ENCODE measurements at places on chromosomes 11 and 22.

GRCh38 chr11:94134651-94135512 is 6.2 kb downstream of the PANX1 start:
- peak; percentile 87 for DNase-seq

DNA sequence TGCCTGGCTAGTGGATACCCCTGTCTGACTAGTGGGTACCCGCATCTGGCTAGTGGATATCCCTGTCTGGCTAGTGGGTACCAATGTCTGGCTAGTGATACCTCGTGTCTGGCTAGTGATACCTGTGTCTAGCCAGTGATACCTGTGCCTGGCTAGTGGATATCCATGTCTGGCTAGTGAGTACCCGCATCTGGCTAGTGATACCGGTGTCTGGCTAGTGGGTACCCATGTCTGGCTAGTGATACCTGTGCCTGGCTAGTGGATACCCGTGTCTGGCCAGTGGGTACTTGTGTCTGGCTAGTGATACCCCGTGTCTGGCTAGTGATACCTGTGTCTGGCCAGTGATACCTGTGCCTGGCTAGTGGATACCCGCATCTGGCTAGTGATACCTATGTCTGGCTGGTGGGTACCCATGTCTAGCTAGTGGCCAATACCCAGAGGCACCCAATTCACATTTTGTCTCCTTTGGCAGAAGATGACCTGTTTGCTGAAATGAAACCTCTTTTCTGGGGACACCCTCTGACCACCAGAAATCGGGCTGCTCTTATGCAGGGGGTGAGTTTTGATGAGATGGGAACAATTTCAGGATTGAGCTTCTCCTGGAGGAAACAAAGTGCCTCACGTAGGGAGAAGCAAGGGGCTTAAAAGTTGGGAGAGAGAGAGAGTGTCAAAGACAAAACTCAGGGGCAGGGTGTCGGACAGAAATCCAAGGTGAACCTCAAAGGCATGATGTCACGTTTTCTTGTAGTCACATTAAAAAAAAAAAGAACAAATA is 63.4 kb downstream of the SMIM38 start:
- no peak for DNase-seq

DNA sequence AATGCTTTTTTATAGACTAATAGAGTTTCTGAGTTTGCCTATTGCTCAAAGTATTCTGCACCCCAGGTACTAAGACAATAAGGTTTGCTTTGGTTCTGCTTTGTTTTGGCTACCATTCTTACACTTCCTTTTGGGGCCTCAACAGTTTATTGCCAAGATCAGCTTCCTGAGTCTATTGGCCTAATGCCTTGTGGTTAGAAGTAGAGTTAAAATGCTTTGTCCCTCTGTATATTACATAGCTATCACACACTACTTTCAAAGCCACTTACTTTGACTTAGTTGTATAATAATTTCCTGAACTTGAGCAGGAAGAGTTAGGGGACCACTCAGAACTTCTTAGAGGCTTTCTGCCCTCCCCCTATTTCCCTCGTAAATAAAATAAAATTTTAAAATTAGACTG is 96.5 kb downstream of the DLG2 start:
- no peak for DNase-seq

DNA sequence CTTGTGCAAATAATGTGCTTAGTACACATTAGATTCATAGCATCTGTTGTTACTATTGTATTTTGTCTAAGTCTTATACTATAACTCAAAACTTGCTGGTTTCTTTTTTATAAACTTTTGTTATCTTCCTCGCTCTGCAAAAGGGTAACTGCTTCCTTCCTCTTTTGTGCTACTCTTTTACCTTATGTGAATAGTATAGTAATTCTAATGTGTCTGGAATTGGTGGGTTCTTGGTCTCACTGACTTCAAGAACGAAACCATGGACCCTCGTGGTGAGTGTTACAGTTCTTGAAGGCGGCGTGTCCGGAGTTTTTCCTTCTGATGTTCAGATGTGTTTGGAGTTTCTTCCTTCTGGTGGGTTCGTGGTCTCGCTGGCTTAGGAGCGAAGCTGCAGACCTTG is 563.1 kb upstream of the LUZP2 start:
- no peak for DNase-seq

DNA sequence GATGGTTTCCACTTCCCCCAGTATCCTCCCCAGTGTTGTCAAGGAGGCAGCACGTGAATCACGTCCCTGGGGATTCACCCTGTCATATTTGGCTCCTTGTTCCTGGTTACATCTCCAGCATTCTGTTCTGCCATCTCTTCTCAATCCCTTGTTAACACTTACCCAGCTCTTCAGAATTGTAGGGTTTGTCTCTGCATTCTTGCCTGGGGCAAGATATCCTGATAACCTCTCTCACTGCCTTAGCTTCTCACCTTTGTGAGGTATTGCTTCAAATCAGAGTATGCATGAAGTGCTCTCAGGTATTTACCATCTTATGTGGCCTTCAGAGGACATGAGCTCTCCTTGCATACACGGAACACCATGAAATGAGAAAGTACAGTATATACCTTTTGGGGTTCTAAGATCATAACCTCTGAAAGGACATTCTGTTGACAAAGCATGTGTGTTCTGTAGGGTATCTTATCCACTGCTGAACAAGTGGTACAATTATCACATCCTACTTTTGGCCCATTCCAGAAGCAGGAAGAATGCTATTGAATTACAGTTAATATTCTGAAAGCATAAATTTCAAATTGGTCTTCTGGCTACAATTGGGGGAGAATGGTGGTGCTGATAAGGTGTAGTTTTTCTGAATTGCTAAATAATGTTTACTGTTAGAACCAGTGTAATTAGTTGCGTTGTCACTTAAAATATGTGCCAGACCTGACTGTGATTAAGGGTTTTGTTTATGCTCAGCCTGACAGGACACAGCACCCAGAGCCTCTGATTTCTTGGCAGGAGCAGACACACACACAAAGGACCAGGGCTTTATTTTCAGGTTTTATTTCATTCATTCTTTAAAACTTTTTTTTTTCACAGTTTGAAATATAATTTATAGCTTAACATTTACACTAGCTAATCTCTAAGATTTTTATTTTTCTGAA is 32.7 kb downstream of the VSTM5 start:
- no peak for DNase-seq

DNA sequence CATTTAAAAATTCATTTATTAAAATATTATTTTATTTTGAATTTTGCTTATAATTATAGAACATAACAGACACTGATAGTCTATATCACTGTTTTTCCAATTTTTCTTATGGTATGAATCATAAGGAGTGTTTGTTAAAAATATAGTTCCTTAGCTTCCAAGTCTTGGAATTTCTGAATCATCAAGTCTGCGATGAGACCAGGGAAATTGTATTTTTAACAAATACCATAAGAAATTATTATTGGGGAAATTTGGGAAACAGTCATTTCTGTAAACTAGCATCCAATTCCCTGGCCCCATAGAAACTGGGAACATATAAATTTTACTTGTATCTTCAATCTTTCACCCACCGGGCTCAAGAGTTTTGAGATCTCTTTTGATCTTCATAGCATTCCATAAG is 38.0 kb upstream of the PICALM start:
- no peak for DNase-seq

- DNase-seq, result no peak
Measured at GRCh38 chr22:46484861-46485595, 52.4 kb downstream of the CELSR1 start.

- DNase-seq, result no peak
Measured at GRCh38 chr11:106503901-106504300, 426.4 kb downstream of the AASDHPPT start.

- DNase-seq, result peak; percentile 45
Measured at GRCh38 chr11:6419009-6419631, at the start of gene APBB1. APBB1 (minus strand) TSS chr11:6419094; CDS start chr11:6411347, 7,747 bp downstream.

- no peak for DNase-seq
Measured at GRCh38 chr22:19974935-19975706, 33.5 kb upstream of the TXNRD2 start.

DNA sequence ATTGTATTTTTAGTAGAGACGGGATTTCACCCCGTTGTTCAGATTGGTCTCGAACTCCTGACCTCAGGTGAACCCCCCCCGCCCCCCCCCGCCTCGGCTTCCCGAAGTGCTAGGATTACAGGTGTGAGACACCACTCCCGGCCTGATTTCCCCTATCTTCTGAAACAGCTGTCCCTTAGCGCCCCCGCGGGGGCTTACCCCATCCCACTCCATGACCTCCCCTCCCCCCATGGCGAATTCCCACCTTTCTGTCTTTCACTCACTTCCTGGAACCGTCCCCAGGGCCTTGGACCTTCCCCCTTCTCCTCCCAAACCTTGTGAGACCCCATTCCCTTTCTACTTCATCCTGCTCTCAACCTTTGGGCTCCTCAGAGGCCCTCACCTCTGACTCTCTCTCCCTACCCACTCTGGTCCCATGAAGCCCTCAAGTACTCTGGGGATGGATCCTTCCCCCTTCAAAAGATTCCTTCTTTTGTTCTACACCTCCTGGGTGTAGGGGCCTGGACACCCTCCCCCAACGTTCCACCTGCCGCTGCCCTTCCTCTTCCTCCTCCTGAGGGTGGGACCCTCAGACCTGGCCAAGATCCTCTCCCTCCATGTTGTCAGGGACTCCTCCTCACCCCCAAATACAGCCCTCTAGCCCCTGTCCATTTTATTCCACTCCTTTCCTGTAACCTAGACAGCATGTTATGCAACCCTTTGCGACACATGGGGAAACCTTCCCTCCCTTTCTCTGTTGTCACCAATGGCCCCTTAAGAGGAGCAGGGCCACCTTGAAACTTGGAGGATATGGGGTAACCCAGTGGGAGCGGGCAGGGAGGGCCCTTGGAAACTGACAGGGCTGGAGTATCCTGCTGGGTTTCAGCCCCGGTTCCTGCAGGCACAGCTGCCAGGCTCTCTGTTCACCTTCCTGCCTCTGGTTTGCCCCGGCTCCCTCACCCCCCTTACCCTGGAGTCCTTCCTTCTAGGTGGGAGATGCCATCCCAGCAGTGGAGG is 1.1 kb downstream of the PRDX5 start:
- peak; percentile 29 for DNase-seq

DNA sequence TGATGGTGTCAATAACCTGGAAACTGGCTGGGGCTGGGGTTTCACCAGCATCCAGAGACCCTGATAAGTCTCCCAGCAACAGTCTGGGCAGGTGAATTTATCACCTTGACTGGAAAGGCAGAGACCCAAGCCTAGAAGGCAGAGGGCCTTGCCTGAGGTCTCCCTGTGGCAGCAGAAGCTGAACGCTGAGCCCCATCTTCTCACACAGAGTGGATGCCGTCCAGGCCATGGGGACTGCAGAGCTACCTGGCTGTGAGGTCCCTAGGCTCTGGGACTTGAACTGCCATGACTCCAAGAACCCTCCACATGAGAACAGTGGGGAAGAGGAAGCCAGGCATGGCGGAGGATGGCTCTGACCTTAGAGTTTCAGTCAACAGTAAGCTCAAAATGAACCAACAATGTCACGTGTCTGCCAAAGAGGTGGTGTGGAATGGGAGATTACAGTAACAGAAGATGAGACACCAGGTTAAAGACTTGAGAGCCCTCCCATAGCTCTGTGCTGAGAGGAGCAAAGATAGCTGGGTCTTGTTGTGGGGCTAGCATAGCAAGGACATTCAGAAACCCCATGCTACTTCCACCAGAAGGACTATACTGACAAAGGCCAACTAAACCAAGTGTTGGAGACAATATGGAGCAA is 79.1 kb upstream of the LINC01488 start:
- peak; percentile 57 for DNase-seq

- no peak for DNase-seq
Measured at GRCh38 chr11:30023074-30023473, 6.2 kb upstream of the KCNA4 start.

GRCh38 chr11:22076271-22076930 is 116.5 kb upstream of the ANO5 start:
- no peak for DNase-seq

DNA sequence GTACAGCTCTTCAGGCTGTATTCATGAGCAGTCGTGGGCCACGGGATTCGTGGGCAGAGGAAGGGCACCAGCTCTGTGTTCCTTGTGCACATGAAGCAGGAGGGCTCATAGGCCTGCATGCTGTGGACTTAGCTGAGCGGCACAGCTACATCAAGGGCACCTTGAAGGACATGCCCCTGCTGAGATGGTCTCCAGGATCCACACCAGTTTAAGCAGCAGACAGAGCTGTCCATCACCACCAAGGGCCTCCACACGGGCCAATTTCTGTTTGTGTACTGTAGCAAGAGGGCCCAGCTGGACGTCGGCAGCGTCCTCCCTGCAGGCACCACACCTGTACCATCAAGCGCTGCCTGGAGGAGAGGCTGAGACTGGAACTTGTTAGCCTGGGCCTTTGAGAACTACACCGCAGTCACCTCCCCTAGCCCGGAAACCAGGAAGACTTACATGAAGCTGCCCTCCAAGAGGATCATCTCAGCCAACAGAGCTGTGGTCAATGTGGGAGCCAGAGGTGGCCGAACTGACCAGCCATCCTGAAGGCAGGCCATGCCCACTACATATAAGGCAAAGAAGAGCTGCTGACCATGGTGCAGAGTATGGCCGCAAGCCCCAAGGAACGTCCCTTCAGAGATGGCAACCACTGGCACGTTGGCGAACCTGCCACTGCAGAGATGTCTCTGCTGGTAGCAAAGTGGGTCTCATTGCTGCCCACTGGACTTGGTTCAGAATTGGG is 32.7 kb upstream of the GNB1L start:
- DNase-seq, result no peak

DNA sequence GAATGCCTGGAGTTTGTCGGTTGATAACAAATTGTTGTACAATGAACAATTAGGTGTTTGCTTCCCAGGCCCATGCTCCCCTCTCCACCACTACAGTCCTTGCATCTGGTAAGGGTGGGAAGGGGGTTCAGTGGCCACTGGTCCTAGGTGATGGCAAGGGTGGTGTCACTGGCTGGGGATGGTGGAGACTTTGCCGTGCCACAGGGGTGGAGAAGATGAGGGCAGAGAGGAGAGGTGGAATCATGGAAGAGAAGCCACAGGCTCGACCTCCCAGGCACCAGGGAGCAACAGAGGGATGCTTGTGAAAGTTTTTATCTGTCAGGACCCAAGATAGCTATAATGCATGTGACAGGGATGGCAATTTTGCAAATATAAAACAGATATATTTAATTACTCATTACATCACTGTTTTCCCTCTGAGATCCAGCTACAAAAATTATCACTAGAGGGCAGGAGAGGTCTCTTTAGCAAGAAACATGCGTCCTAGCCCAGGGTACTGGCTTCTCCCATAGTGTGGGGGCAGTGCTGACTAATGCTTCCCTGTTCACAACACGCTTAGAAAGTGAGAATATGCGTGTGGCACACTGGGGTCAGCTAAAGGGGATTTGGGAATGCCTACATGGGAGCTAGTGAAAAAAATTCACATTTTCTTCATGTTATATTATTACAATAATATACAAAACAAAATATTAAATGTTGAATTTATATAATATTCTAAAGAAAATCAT is 49.0 kb upstream of the AMPD3 start:
- peak; percentile 93 for DNase-seq

GRCh38 chr11:44357711-44358110 is 47.8 kb upstream of the ALX4 start:
- DNase-seq, result no peak

DNA sequence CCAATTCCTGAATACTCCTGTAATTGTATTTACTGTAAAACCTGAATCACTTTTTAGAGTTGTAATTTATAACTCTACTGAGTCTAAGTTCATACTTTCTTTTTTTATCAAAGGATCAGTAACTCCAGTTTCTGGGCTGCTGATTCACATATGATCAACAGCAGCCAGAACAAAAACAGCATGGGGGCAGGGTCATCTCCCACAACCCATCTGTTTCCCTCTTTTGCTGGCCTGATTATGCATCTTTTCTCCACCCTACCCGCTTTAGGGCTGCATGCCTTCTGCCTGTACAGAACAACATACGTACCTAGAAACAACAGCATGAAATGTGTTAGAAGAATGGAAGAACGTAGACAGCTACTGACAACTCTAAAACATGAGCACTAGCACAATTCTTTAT is 76.0 kb downstream of the MRTFA start:
- DNase-seq, result no peak
